Right ventricle myocardium superior (tissue), 1 donor: ENCODE measurements at places on chromosomes 13 and 19.

GRCh38 chr13:76939215-76939614 is 9.1 kb upstream of the ACOD1 start:
- DNase-seq = no peak

- DNase-seq = peak; percentile 88
Measured at GRCh38 chr19:3360421-3361383, 5.7 kb upstream of the NFIC start.

GRCh38 chr19:46784262-46785053 is 3.9 kb downstream of the SLC1A5 start:
- peak; percentile 81 for DNase-seq

DNA sequence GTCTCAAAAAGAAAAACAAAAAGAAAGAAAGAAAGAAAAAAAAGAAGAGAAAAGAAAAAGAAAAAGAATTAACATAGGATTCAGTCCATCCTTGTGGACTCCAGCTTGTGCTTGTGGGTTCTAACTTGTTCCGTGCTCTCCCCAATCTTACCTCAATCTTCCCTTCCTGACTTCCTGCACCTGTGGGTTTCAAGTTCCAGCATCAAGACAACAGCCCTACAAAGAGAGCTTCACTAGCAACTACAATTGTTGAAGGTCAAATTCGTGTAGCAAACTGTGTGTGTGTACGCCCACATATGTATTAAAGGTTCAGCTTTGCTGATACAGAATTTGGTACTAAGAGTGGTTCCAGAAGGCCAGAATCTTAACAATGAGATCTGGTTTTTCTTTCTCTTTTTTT is 25.3 kb downstream of the FXYD5 start:
- DNase-seq = no peak

GRCh38 chr13:66378894-66379293 is 851.2 kb downstream of the PCDH9 start:
- no peak for DNase-seq

DNA sequence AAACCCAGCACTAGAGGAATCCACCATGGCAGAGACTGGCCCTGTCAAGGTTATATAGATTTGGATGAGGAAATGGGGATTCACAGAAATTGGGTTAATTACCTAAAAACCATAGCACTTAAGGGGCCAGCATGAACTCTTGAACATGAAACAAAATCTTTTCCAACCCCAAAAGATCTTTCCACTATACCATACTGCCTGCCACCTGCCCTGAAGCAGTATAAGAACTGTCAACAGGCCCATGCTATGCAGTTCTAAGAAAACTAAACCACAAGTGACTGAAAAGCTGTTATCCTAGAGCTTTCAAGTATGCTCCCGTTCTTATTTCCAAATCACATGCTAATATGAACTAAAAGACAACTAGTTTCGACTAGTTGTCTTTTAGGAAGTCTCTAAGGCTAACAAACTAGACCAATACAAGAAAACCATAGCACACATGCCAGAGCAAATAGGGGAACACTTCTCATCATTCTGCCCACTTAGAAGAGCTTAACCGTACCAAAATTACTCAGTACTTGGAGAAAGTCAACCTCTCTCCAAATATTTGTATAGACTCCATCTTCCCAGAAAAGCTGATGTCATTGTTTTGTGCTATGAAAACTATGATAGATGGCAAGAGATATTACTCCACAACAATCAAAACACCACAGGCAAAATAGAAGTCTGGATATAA is 27.5 kb downstream of the HSPH1 start:
- DNase-seq = no peak

DNA sequence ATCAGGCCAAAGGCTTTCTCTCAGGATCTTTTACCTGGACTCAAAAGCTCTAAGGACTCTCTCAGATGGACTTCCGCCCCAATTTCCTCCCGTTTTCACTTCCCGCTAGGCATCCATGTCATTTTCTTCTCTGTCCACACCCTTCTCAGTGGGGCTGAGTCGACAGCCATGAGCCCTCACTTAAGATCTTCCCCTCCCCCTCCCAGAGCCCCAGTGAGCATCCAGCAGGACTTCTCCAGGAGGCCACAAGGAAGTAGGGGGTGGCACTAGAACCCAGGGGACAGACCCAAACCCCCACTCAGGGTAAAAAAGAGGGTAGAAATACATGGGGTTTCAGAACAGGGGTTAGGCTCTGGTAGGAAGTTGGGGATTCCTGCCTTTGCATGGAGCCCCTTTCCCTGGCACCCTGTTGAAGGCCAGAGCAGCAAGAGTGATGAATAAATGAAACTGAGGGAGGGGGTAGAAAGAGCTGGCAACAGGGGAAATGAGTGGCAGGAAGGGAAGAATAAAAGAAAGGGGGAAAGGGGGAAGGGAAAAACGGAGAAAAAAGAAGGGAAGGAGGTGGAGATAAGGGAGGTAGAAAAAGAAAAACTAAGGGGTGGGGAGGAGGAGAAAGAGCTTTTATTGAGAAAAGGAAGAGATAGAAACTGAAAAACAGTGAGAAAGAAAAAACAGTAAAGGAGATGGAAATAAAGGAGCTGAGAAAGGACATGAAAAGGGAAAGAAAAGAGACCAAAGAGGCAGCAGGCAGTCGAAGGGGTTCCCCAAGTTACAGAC is 42.3 kb downstream of the DEDD2 start:
- no peak for DNase-seq

GRCh38 chr19:15177269-15178116 is 23.3 kb downstream of the NOTCH3 start:
- DNase-seq = peak; percentile 90

GRCh38 chr13:59088716-59089115 is 1075.0 kb downstream of the DIAPH3 start:
- no peak for DNase-seq
